Upper lobe of left lung (tissue), 6 donors: ENCODE measurements at places on chromosomes 7 and 10.

- no peak for DNase-seq
Observed at GRCh38 chr7:6032167-6032566, 991 bp downstream of the ANKRD61 start.

- DNase-seq = no peak
Observed at GRCh38 chr10:55466806-55467504, 665.9 kb upstream of the PCDH15 start.

DNA sequence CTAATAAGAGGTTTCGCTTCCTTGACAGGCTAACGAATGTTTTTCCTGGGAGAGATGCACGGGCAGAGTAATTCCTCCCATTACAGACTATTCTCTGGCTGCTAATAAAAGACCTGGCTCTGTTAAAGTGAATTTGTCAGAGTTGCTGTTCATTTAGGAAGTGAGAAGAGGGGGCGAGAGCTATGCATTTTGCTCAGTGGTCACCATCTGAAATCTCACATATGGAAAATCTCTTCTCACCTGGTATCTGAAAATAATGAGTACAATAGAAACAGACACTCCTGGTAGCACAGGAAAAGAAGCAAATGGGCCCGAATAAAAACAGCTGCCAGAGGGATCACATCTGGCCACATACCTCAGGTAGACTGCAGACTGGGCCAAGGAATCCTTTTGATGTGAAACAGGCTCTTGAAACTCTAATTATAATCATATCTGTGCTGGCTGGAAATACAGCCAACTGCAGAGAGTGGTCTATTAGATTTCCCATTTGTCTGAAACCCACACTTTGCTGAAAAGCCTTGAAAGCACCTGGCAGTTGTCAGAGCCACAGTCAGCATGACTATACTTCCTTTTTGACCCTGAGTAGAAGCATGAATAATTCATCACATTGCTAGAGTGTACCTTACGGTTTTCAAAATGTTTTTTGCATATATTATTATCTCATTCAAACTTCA is 33.6 kb downstream of the AOAH start:
- DNase-seq = no peak

- DNase-seq = no peak
Observed at GRCh38 chr10:131908151-131908550, 7.3 kb downstream of the PPP2R2D start.

DNA sequence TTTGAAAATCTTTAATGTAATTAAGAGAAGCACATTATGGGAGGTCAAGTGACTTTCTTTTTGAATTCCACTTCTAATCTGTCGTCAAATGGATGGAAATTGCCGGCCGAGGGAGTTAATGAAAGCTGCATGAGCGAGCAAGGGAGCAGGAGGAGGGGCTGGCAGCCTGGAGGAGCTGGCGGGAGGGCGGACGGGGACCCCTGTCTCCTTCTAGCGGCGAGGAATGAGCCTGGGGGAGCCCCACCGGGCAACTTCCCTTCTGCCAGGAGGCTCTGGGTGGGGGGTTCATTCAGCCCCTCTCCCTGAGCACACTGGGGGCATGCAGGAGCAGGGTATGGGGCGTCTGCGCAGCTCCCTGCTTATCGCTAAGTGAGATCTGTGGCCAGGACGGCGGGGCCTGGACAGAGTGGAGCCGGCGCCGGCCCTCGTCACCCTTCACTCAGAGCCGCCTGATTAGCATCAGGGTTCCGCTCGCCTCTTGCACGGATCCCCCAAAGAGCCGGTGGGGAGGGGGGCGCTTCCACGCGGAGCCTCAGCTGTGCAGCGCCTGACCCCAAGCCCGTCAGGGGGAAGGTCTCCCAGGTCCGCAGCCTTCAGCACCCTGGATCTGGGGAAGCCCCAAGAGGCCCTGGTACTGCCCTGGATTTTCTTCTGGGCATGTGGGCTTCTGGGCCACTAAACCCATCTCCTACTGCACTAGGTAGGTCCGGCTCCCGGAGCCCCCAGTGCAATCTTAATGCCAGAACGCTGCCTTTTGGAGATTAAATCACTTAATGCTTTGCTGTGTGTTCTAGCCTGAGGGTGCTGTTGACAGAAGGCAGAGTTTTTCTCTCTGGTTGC is 680.8 kb downstream of the LRMDA start:
- peak; percentile 66 for DNase-seq

GRCh38 chr10:93386631-93387369 is 95.3 kb downstream of the MYOF start:
- peak; percentile 59 for DNase-seq

- DNase-seq = no peak
Observed at GRCh38 chr7:146074195-146074765, 42.3 kb upstream of the CNTNAP2 start.

GRCh38 chr10:33419311-33419710 is 84.8 kb upstream of the NRP1 start:
- no peak for DNase-seq
